ENCODE measurements at places on chromosomes 7 and 10.
A peak's percentile ranks its signal among the peaks of the same experiment; 100 is the strongest.

- no peak for DNase-seq
These were observed 3.6 kb downstream of the CASP7 start for GRCh38 chr10:113683300-113683699.

- DNase-seq: no peak
These were observed 52.0 kb downstream of the ABCC2 start for GRCh38 chr10:99834410-99834809.

DNA sequence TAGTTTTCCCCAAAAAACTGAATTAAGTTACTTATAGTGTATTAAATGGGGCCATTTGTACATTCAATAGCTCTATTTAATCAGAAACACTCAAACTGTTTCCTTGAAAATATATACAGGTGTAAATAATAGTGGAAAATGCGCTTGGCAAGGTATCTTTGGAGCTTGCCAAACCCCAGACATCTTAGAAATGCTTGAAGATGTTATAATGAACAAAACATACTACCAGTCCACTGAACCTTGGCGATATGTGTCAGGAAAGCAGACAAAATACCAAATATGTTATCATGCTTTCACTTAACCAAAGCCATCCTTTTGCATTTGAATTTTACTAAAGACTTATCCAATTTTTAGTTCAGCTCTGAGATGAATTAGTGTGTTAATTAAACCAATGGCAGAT lies 352.7 kb upstream of the SEMA3A start:
- DNase-seq: no peak

GRCh38 chr10:90930070-90930837 lies 9.4 kb upstream of the ANKRD1 start:
- no peak for DNase-seq

GRCh38 chr10:62618576-62619412 lies 185.7 kb upstream of the ADO start:
- DNase-seq: no peak

- DNase-seq: no peak
These were observed 97.8 kb downstream of the AGMO start for GRCh38 chr7:15463801-15464666.

DNA sequence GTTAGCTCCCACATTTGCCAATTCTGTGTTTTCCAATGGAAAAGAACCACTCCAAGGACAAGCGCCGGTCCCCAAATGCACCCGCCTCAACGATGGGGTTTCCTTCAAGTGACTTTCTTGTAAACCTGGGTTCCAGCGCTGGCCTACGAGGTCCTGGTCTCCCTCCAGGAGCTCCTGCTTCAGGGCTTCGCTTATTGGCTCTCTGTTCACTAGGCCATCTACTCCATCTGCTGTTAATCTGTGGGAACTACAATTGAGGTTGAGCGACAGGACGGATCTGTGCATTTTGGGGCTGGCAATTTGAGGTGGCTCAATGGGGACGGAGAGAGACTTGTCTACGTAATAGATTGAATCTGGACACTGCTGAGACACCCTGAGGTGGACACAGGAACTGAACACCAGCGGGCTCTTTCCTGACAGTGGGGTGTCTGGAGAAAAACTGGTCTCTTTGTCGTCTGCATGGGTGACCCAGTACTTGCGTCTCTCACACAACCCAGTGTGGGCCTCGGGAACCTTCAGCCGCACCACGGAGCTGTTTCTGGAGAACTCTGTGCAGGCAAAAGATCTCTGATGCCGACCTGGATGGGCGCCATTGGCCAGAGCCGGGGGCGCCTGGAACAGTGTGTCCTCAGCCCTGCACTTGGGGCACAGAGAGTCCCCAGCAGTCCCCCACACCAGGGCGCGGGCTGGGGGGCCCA lies 115.9 kb upstream of the ADAM12 start:
- DNase-seq: peak; percentile 8

- DNase-seq: no peak
These were observed 73.8 kb upstream of the SFMBT2 start for GRCh38 chr10:7484456-7485243.

GRCh38 chr7:96700516-96700915 lies 9.1 kb downstream of the SEM1 start:
- no peak for DNase-seq

Measured in NCI-H2081 (cell line).